ENCODE measurements at places on chromosomes 4 and X.
A peak's percentile ranks its signal among the peaks of the same experiment; 100 is the strongest.

- no peak for DNase-seq
Observed at GRCh38 chr4:3415471-3416141, 26.2 kb upstream of the HGFAC start.

DNA sequence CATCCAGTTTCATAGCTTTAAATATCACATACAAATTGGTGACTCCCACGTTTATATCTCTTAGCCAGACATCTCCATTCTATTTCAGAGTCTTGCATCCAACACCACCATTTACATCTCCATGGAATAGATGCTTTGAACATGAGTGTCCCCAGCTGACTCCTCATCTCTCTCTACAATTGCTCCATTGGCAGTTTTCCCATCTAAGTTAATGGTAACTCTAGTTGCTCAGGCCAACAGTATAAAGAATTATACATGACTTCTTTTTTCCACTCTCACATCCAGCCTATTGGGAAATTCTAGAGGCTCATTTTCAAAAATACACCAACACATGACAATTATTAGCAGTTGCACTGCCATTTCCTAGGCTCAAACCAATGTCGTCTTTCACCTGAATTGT is 388.2 kb downstream of the STIM2 start:
- peak; percentile 50 for DNase-seq

GRCh38 chrX:103571726-103572125 is 13.6 kb upstream of the TCEAL4 start:
- DNase-seq = no peak

GRCh38 chrX:64977830-64978229 is 1.6 kb upstream of the ZC4H2 start:
- no peak for DNase-seq

DNA sequence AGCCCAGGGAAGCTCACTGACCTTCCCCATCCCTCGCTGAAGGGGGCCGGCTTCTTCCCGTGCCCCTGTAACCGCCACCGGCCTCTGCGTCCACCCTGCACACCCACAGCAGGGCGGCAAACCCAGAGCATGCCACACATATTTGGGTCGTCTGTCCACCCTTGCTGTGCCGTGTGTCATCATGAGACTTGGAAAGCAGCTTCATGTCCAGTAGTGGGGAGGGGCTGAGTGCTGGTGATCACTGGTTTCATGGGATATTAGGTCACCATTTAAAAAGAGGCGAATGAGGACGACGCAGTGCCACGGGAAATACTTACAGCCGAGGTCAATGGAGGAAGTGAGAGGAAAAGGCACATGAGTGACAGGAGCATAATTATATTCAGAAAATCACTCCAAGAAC is 74.8 kb downstream of the HTRA3 start:
- no peak for DNase-seq

GRCh38 chrX:50747471-50747900 is 66.5 kb downstream of the SHROOM4 start:
- DNase-seq = peak; percentile 42

- peak; percentile 41 for DNase-seq
Observed at GRCh38 chr4:68375667-68376559, 26.0 kb upstream of the YTHDC1 start.

DNA sequence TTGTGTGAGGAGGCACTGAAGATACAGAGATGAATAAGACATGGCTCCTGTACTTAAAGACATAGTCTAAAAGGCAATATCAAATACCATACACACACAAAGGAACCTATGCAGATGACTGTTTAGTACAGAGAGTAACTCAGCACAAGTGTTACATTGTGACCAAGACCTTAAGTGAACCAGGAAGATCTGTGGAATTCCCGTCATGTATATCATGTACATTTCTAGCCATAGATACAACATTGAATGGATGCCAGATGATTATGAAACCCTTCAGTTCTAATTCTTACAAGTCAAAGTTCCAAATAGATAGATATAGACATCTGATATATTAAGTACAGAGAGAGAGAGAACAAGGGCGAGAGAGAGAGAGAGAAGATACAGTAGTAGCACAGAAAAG is 73.2 kb downstream of the PAK3 start:
- no peak for DNase-seq

DNA sequence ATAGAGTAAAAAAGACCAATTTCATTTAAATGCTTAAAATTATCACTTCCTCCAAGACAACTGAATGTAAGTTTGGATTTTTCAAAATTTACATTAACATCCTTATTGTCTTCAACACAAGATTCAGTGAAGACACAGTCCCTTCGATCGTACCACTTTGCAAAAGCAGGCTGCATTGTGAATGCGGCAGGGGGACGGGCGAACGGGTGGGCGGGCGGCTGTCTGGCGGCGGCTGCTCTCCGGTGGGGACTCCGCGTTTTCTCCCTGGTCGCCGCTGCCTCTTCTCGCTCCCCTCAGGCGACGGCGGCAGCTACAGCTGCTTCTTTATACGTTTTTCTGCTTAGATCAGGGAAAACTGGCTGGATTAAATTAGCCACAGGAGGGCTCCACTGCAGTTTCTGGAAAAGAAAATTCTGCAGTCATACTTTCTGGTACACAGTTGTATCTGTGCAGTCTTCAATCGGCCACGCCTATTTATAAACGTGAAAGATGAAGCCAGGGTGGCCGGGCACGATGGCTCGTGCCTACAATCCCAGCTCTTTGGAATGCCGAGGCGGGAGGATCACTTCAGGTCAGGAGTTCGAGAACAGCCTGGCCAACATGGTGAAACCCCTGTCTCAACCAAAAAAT is 33.9 kb upstream of the HPF1 start:
- DNase-seq = peak; percentile 50

GRCh38 chr4:120991885-120992284 is 69.4 kb upstream of the PRDM5 start:
- DNase-seq = no peak

GRCh38 chrX:152202886-152203285 is 64.5 kb upstream of the MAGEA10 start:
- DNase-seq = no peak

DNA sequence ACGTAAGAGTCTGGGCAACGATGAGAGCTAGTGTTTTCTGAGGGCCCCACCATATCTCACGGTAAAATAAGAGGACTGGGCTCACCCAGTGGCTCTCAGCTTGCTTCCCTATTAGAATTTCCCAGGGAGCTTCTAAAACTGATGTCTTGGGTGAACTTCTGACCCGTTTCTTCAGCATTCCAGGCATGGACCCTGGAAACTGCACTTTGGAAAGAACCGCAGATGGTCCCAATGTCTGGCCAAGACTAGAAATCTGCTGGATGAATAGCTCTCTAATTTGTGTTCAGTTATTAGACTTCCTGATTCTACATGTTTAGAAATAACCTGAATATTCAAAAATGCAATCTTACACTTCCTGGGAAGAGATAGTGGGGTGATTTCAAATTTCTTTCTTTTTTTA is 127.8 kb downstream of the ANOS1 start:
- no peak for DNase-seq

DNA sequence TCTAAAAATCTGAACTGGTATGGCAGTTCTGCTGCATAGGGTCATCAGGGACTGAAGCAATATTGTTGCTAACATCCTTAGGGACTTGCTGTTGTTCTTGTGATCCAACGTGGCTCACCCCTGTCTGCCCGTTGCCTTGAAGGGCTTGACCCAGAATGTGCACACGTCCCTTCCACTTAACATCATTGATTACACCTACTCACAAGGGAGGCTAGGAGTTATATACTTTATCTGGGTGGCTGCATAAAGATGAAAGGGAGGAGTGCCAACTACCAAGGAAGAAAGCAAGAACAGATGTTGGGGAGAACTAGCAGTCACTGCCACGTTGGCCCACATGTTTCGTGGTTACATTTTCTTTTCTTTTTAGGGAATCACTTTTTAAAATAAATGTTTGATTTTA is 34.0 kb downstream of the SLC9A6 start:
- no peak for DNase-seq

DNA sequence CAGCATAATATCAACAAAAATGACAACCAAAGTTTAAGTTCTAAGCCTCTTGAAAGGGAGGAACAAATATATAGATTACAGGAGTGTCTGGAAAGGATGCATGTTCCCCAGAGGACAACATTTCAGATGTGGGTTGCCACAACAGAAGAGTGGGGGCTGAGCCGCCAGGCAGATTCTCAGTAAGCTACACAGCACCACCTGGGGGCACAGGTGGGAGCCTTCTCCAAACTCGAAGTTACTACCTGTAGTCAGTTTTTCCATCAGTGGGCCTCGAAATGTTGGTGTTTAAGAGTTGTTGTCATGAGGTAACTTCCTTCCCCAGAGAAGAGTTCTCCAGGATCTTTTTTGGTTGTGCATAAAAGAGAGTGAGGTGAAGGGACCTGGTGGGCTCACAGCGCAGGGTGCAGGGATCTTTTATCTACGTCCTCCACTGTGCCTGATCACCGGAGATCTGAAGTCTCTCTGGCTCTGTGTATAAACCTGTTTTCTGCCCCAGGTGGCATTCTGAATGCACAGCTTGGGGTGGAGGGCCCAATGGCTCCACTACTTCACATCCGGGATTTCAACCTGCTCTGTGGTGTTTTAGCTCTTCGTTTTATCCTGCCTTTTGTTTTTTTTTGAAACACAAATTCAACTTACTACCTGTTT is 58.4 kb upstream of the STS start:
- DNase-seq = no peak

GRCh38 chrX:153935326-153935851 is 552 bp upstream of the NAA10 start:
- no peak for DNase-seq

DNA sequence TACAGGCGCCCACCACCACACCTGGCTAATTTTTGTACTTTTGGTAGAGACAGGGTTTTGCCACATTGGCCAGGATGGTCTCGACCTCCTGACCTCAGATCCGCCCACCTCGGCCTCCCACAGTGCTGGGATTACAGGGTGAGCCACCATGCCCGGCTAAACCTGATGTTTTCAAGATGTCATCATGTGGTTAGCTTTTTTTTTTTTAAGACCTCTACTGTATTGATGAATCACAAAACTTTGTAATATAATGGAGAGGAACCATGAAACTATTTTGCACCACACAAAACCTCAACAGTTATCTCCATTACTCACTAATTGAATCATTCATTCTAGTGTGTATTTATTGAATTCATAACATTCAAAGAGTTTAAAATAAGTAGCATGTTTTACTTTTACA is 94.7 kb upstream of the NEIL3 start:
- peak; percentile 79 for DNase-seq

DNA sequence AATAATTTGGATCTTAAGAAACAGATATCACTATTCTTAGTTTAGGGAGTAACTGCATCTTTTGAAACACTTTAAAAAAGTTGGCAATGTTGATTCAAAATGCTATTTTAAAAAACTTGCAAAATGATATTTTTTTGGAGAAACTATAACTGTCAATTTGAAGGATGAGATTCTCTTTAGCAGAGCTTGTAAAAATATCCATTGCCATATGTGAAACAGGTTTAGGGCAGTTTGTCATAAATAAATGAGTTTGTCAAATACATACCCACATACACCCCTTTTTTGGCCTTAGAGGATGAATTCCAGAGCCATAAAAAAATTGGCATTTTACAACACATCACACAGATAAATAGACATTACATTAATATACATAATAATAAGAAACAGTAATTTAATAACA is 174.6 kb downstream of the BMPR1B start:
- DNase-seq = no peak

- DNase-seq = no peak
Observed at GRCh38 chr4:130563889-130564418, 1468.0 kb downstream of the C4orf33 start.

DNA sequence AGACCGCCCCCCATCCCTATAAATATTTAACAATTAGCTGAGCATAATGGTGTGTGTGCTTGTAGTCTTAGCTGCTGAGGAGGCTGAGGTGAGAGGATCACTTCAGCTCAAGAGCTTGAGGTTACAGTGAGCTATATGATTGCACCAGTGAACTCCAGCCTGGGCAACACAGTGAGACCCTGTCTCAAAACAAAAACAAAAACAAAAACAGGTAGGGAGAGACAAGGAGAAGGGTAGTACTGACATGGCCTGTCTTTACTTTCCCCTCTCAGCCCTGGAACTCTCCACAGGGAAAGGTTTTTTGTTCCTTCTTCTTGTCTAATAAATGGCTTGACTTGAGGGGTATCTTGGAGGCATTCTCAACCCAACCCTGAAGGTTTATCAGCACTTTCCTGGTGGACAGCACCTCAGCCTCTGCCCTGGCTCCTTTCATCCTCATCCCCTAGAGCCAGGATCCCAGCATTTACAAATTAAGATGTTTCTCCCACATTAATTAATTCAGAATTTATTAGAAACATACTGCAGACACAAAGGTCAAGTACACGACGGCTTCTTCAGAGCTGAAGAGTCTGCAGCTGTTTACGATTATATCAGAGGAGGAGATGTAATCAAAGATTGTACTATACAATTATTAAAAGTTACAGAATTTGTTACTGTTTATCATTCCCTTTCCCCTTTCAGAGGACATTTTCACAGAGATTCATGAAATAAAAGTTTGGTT is 131.8 kb downstream of the AFF1 start:
- DNase-seq = no peak

DNA sequence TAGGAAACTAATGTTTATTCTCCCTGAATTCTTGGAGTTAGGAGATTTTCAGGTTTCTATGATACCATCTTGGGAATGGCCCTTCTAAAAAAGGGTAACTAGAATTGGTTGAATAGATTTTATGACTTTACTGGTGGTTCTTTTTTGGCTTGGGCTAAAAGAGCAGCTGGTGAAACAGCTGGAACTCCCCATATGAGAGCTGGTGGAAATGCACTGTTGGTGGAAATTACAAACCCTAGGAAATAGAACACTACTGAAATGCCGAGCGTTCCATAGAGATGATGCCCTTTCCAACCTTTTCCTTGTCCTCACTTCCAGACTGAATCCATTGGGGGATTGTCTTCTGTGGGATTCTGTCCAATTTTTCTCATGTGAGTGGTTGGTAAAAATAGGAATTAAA is 139.5 kb downstream of the STIM2 start:
- DNase-seq = no peak

DNA sequence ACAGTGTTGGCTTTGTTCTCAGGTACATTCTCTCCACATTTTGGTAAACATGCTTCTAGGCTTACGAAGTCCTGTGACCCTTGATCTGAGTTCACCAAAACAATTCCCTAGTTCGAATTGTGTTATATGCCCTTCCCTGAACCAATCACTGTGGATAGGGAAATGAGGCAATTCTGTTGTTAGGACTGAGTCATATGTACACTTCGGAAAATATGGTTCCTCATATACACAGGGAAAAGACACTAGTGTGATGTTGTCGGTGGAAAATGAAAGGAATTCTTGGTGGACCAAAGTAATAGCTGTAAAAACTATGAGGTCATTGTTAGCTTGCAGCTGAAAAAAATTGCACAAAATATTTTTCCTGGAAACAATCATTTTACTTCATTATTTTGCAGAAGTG is 46.6 kb upstream of the MAGEC2 start:
- DNase-seq = no peak

GRCh38 chrX:9308426-9308825 is 156.4 kb upstream of the TBL1X start:
- DNase-seq = no peak

DNA sequence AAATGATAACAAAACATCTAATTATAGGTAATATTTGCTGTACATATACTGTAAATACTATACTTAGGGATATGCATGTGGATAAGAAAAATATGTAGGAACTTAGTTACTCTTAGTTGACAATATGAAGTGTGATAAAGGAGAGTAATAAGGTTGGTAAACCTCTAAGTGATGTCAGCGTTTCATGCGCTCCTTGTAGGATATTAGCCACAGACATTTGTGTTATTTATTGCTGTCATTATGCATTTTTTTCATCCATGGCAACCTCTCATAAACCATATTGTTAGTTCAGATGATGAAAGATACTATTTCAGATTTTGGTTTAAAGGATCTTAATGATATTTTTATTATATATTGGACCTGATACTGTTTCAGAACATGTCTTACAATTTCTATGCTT is 298.1 kb upstream of the PITX2 start:
- no peak for DNase-seq

All from astrocyte (in vitro differentiated cells and primary cell).